ENCODE measurements at places on chromosomes 5 and 9.

GRCh38 chr9:16023446-16023845 lies 470.6 kb downstream of the CCDC171 start:
- no peak for DNase-seq

DNA sequence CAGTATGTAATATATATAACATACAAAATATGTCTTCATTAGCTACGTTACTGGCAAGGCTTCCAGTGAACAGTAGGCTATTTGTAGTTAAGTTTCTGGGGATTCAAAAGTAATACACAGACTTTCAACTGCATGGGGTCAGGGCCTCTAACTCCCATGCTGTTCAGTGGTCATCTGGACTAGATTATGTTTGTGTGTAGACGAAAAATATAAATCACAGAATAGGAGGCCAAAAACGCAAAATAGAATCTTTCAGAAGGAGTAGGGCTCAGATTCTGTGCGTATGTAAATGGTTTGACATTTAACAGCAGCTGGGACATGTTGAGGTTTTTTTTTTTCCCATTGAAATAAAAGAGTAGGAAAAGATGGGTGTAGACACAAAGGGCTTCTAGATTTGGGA lies 1048.7 kb upstream of the WWC1 start:
- DNase-seq = no peak

GRCh38 chr5:39249564-39250274 lies 30.4 kb upstream of the FYB1 start:
- no peak for DNase-seq

GRCh38 chr5:38208782-38209378 lies 49.5 kb upstream of the EGFLAM start:
- peak; percentile 77 for DNase-seq

DNA sequence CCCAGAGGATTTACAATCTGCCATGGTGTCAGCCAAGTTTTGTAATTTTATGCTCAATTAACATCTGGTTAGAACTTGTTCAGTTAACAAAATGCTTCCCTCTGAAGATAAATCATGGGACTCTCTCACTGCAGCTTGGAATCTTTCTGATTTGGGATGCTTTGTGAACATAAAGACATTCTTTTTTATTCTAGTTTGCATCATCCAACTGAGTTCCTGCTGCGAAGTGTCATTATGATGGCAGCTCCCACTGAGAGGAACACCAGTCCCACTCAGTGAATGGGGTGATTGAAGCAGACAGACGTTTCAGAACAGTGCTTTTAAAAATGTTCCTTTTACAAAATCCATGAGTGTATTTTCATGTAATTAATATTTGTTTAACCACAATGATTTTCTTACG lies 863.8 kb downstream of the TLE4 start:
- no peak for DNase-seq

GRCh38 chr5:135027697-135028615 lies 6.1 kb downstream of the PITX1 start:
- DNase-seq = no peak

DNA sequence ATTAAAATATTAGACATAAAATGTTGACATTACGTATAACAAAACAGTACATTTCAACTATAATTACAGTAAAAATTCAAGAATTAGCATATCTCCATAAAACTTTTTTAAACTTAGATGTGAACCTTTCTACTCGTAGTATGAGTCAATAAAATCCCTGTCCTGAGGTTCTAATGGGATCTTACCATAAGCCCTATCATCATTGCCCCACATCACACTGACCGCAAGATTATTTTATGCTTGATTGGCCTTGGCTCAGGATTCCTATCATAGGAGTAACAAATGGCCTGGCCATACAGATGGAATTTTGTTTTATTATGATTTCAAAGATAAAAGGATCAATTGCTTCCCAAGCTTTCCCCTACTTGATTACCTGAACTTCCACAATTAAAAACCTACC lies 238.3 kb downstream of the MEF2C start:
- no peak for DNase-seq

GRCh38 chr5:116872486-116872885 lies 297.9 kb upstream of the SEMA6A start:
- DNase-seq = no peak

DNA sequence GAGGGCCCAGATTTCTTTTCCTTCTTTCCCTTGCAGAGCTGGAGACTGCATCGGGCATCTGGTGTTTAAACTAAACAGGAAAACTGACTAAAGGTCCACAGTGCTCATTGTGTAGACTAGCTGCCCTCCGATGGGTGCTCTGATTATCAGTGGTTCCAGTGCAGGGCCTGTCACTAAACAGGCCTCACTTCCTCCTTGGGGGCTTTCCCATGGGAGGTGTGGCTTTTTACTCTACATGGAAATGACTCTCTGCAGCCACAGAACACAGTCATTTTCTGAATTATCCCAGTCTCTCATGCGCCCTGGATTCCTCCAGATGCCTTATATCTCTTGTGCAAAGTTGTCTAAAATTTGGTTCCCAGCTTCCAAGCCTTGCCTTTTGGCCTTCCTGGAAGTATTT lies 199.2 kb downstream of the TRIO start:
- DNase-seq = no peak

DNA sequence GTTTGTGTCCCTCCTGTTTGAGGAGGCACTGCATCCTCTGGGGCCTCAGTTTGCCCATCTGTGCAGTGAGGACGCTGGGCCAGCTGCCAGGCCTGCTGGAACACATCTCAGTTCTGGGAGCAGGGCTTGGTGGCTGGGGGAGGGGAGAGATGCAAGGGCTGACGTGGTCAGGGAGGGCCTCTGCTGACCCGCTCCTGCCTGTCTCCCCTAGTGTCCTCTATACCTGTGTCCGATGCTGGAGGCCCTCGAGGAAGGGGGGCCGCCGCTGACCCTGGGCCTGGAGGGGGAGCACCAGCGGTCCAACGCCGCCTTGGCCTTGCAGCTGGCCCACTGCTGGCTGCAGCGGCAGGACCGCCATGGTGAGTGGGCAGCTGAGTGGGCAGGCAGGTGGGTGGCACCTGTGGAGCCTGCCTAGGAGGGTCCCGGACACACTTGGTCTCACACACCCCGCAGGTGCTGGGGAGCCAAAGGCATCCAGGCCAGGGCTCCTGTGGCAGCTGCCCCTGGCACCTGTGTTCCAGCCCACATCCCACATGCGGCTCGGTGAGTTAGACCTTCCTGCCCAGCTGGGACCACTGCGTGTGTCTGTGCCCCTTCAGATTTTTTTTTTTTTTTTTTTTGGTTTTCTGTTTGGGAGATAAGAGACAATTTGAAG lies 5.8 kb downstream of the FPGS start:
- DNase-seq = peak; percentile 17

GRCh38 chr9:81375187-81376100 lies 313.9 kb downstream of the TLE1 start:
- DNase-seq = no peak

- no peak for DNase-seq
Measured at GRCh38 chr5:74316064-74316603, 324.4 kb downstream of the ENC1 start.

DNA sequence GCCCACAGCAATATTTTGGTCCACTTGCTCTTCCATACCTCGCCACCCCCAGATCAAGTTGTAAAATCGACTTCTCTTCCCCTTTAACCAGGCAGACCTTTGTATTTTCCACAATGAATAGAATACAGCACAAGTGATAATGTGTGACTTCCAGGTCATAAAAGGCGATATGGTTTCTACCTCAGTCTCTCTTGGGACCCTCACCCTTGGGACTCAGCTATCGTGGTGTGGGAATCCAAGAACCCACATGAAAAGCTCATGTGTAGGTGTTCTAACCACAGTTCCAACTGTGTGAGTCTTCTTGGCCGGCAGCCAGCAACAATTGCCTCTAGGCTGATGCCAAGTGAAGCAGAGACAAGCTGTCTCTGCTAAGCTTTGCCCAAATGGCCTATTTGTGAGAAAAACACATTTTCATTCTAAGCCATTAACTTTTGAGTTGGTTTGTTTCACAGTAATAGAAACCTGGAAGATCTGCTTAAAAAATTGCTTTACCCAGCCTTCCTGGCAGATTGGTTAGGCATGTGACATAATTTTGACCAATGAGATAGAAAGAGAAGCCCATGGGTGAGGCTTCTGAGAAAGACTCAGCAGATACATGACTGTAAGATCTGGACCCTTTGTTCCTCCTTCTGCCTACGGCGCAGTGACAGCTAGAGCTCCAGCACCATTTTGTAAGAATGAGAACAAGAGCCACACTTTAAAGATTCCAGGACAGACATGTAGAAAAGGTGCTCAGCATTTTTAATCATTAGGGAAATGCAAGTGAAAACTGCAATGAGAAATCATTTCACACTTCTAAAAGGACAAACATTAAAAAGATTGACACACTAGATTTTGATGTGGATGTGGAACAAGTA lies 18.3 kb upstream of the MLLT3 start:
- peak; percentile 57 for DNase-seq

DNA sequence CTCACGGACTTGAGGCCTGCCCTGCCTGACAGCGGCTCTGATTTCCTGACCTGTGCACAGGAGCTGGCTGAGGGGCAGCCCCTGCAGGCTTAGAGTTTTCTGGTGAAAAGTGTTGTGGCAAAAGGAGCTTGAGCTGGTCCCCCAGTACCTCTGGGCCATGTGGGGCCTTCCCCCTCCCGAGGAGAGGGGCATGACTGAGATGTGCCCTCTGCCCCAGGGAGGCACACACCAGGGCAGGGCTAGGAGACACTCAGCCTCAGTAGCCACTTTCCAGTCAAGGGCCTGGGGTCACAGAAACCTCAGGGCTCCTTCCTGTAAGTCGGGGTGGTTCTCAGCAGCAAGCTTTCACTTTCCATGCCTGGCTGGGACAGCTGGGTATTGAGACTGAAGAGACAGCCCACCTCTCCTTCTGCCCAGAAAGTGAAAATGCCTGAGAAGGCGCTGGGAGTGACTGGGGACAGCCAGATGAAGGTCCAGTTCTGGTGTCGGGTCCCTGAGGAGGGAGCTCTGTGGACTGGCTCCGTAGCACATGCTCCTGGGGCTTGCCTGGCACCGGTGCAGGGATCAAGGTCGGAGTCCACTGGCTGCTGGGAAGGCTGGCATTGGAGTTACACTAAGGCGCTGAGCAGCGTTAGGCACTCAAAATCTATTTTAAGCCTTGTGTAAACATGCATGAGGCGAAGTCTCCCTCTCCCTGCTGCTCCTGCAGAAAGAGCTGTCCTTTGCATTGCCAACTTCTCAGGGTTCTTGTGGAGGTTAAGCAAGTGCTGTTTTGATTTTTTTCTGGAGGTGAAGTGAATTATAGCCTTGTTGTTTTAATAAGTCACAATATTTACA lies 394.9 kb downstream of the GADD45G start:
- DNase-seq = peak; percentile 54

GRCh38 chr5:56108246-56108645 lies 113.5 kb upstream of the IL6ST start:
- DNase-seq = no peak

DNA sequence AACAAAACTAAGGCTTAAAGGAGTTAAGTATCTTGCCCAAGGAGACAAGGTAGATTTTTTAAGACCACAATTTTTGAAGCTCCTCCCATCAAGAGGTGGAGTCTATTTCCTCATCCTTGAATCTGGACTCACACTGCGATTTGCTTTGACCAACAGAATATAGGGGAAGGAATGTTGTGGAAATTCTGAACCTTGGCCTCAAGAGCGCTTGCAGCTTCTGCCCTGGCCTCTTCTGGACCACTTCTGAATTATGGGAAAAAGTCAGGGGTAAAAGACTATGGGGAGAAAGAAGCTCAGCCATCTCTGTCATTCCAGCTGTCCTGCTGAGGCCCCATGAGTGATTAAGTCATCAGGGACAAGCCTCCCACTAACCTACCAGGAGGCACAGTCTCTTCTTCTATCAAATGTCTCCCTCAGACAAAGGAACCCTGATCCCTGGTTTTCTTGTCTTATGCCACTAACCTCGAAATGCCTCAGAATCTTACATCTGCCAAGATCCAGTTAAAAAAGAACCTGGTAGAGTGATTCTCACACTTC lies 25.9 kb downstream of the MAPKAP1 start:
- no peak for DNase-seq

DNA sequence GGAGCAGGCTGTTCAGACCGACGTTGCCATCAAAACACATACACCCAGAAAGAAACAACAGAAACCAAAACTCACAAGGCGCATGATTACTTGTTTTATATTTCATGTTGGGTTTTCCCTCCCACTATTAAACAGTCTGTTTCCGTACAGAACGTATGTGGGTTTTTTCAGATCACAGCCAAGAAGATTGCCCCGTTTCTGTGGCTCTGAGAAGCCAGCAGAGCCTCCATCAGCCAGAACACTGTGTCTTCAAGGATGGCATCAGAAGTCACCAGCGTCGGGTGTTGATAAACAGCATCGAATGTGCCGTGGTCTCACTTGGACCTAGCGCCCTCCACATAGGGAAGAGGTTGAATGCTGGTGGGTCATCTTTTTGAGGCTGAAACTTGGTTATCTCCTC lies 42.8 kb downstream of the FAM78A start:
- no peak for DNase-seq

DNA sequence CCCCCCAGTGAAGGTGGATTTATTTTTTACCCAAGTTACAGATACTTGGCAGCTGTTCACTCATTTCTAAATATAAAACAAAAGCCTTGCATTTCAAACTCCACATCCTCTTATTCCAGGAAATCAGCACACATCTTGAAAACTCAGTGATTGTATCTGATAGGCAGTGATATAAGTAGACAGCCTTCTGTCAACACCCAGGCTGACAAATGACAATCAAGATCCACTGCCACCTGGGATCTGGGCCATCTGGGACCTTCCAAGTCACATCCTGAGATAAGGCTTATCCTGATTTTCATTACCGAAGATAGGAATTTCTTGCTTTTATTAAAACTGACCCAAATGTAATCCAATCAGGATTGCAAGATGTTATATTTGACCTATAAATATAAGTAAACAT lies 201.3 kb upstream of the PUM3 start:
- DNase-seq = no peak

GRCh38 chr5:147464211-147464610 lies 45.7 kb downstream of the DPYSL3 start:
- peak; percentile 49 for DNase-seq

GRCh38 chr5:14190194-14191164 lies 47.3 kb downstream of the TRIO start:
- DNase-seq = no peak

- DNase-seq = no peak
Measured at GRCh38 chr9:14275331-14275730, 38.6 kb downstream of the NFIB start.

DNA sequence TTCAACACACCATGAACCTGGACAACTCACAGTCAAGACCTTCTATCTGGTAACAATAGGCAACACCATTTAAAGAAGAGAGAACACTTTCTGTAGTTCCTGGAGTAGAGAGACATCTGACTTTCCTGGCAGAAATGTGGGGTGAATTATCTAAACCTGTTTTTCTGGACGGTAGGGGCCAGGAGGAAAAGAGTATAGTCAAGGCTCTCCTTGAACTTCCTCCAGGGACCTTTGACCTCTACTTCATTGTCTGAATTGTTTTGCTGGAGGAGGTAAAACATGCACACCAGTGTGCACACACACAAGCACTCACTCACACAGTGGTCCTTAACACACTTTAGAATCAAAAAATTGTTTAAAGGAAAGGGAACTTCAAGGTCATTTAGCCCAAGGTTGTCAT lies 13.2 kb downstream of the S100Z start:
- no peak for DNase-seq

GRCh38 chr9:116350213-116350612 lies 196.6 kb downstream of the PAPPA start:
- no peak for DNase-seq

GRCh38 chr5:160968480-160968879 lies 116.5 kb upstream of the ATP10B start:
- no peak for DNase-seq

GRCh38 chr5:163190784-163191183 lies 246.6 kb upstream of the CCNG1 start:
- DNase-seq = no peak

All from D341Med (cell line).